T-helper 2 cell treated with Interferon-gamma antibody and Interleukin-4, amounts not matched to agents 5 μg/mL and 100 μg/mL, for 36 hours (primary cell): ENCODE measurements at places on chromosomes 13 and 19.

DNA sequence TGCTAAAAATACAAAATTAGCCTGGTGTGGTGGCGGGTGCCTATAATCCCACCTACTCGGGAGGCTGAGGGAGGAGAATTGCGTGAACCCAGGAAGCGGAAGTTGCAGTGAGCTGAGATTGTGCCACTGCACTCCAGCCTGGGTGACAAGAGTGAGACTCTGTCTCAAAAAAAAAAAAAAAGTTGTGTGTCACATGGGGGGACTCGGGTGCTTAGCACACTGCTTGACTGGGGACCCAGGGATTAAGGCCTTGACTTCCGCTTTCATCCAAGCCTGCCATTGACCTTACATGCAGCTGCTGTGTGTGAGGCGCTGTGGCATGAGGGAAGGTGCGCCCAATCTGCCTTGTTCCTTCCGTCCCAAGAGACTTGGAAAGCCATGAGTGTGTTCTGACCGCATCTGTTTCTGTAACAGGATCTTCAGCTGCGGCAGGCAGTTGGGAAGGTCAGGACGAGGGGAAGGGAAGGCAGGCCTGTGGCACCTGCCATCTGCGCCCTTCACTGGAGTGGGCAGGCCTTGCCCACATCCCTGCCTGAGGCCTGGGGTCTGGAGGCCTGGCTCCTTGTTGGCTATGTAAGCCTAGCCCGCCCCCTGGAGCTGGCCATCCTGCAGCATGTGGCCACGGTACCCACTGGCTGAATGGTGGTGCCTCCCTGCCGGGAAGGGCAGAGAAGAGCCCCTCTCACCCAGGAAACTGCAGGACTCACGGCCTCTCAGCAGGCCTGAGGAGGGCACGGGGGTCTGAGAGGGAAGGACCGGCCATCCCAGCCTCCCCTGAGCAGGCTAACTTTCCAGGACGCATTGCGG, 23.0 kb downstream of the PPP1R37 start:
- DNase-seq, result no peak

- peak; percentile 57 for DNase-seq
These were observed 2.7 kb upstream of the SNAPC2 start for GRCh38 chr19:7917267-7918061.

GRCh38 chr13:113607056-113607888, 22.7 kb downstream of the TFDP1 start:
- DNase-seq, result no peak

DNA sequence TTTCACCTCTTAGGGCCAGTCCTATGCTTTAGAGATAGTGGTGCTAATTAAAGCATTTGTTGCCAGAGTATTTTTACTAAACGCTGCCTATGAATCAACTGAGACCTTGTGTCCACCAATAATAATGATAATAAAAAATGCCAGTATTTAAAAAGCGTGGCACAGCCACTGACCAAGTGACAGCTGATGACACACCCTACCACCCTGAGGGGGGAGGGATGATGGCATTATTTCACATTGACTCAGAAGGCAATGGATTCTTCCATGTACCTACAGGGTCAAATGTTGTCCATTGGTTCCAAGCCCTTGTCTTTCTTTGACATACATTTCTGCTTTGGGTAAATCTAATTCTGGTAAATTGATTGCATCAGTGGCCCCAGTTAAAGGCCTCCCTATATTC, 384.4 kb downstream of the DLEU7 start:
- no peak for DNase-seq

DNA sequence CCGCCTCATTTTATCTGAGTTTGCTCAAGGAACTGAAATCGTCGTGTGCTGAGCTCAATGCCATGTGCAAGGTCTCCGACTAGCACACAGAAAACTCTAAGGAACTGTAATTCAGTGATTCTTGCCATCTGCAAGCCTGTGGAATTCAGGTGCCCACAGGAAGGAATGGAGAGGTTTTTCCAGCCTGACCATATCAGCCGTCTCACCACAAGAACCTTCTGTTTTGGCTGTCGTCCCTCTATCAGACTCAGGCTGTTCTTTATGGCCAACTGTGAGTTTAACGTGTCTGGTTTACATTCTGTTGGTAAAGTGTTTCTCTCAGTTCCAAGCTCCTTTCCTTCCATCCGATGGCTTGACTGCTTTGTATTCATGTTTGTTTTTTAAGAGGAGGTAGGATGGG, 293.5 kb downstream of the SPRY2 start:
- DNase-seq, result no peak

DNA sequence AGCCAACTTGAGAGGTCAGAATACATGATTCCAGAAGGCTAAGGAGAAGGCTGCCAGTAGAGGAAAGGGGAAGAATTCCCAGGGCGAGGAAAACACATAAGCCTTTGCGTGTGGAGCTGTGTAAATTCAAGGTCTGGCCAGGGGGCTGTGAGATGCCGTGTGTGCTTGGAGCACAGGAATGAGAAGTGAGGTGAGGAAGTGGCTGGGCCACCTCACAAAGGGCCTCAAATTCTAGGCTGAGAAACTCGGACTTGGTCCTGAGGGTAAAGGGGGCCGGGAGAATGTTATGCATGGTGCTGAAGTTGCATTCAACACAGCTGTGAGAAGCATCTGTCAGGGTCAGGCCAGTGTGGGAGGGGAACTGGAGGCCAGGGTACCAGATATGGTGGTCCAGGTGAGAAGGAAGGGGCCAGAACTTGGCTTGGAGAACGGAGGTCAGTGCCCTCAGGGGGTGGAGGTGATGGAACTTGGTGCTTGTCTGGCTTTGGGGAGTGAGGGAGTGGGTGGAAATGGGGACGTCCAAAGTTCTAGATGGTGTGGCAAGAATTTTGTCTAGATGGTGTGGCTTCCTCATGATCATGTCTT, 4.9 kb upstream of the ZNF580 start:
- no peak for DNase-seq

DNA sequence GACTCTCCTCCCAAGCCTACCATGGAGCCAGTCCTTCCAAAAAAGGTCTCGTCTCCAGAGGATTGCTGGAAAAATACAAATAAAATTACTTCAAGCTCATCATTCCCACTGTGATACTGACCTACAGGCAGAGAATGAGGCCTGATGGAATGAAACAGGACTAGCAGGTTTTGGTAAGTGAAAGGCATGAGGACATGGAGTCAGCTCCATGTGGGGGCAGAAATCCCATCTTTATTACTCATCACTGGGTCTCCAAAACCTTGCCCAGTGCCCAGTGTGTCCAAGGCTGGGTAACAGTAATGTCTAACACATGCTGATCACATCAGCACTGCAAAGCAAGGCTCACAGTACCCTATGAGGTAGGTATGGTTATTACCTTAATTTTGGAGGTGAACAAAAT, 235.4 kb downstream of the DNAJC15 start:
- no peak for DNase-seq

DNA sequence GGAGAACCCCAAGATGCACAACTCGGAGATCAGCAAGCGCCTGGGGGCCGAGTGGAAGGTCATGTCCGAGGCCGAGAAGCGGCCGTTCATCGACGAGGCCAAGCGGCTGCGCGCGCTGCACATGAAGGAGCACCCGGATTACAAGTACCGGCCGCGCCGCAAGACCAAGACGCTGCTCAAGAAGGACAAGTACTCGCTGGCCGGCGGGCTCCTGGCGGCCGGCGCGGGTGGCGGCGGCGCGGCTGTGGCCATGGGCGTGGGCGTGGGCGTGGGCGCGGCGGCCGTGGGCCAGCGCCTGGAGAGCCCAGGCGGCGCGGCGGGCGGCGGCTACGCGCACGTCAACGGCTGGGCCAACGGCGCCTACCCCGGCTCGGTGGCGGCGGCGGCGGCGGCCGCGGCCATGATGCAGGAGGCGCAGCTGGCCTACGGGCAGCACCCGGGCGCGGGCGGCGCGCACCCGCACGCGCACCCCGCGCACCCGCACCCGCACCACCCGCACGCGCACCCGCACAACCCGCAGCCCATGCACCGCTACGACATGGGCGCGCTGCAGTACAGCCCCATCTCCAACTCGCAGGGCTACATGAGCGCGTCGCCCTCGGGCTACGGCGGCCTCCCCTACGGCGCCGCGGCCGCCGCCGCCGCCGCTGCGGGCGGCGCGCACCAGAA, 1.1 kb downstream of the SOX1 start:
- no peak for DNase-seq

DNA sequence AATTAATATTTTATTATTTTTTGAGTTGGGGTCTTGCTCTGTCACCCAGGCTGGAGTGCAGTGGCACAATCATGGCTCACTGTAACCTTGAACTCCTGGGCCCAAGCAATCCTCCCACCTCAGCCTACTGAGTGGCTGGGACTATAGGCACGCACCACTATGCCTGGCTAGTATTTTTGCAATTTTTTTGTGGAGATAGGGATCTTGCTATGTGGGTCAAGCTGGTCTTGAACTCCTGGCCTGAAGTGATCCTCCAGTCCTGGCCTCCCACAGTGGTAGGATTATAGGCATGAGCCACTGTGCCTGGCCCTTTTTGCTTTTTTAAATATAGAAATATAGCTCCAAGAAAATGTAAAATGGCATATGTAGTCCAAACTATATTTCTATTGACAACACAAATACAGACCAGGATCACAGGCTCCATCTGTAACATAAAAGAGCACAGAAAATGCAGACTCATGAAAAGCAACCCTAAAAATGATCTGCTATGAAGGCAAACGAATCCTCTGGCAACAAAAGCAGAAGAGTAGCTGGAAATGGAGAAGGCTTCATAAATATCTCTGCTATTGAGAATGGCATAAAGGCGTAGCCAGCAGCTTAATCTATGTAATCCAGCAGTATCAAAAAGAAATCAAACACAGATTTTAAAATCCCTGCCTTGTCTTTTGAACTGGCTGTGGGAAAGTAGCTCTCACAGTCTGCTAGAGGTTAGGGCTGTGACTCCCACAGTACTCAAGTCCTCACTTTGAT, 200.6 kb downstream of the LHFPL6 start:
- DNase-seq, result no peak

GRCh38 chr13:42223681-42224080, 48.3 kb upstream of the AKAP11 start:
- no peak for DNase-seq
